ENCODE measurements at places on chromosomes 4 and X. TPM values are rescaled to one million over a fixed set of nuclear protein-coding genes. Genes with fewer than 3 reads are reported as not detected.

The GYPB gene
- not detected for total RNA-seq

The MYOZ2 gene
- total RNA-seq: 792 TPM

The DCAF8L2 gene
- not detected for total RNA-seq

The ALAS2 gene
- total RNA-seq: not detected

The PSAPL1 gene
- not detected for total RNA-seq

The CPLX1 gene
- 4.4 TPM for total RNA-seq

The AFF1 gene
- total RNA-seq: 77.8 TPM

The SOD3 gene
- total RNA-seq: 69.8 TPM

The SYTL5 gene
- not detected for total RNA-seq

The ZXDB gene
- 5.4 TPM for total RNA-seq

The SORBS2 gene
- 911 TPM for total RNA-seq

The LRAT gene
- 0.27 TPM for total RNA-seq

Data from left ventricle myocardium superior (tissue), 1 donor.